ENCODE measurements at places on chromosomes 16 and 17.
A peak's percentile ranks its signal among the peaks of the same experiment; 100 is the strongest.

DNA sequence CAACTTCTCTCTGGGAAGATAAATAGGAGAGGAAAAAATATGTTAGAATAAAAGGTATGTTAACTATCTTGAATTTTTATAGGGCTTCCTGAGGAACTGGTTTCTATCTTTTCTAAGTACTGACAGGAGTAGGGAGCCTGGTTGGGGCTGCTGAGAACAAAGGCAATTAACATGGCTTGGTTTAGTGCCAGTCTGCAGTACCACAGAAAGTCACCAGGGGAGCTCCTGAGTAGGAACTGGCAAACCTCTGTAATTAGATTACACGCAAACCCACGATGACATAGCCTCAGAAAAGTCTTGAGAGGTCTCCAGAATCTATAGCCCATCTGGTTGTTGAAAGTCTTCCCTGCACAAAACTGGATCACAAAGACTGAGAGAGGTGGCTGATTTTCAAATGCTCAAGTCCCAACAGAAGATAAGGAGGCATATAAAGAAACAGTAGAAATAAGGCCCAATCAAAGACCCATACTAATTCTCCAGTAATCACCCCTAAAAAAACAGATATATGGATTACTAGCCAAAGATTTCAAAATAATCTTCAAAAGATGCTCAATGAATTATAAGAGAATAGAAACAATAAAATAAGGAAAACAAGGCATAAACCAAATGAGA is 11.7 kb upstream of the CNTNAP4 start:
- DNase-seq, result peak; percentile 4

DNA sequence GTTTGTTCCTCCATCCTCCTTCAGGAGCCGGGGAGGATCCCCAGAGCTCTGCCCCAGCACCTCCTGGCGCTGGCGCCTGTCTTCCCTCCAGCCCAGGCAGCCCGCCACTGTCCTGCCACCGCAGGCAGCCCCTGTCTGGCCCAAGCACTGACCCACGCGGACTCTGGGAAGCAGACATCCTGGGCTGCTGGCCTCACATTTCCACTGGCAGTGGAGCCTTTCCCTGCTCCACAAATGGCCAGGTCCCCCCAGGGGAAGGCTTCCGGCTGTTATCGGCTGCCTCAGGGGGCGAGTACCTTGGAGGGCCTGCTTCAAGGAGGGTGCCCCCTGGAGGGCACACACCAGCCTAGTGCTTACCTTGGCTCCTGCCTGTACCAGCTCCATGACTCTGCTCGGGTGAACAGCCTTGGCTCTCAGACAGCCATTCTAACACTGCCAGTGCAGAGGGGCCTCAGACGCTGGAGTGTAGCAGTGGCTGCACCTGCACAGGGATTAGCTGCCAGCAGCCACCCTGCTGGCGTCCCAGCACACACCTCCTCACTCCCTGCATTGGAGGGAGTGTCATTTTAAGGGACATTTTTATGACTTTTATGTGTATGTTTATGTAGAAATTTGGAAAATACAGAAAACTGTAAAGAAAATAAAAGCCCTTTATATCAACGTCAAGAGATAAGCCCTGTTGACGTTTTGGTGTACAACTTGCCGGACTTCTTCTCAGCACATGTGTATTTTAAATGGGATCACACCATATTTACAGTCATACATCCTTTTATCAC is 21.0 kb downstream of the ACE start:
- peak; percentile 63 for DNase-seq

DNA sequence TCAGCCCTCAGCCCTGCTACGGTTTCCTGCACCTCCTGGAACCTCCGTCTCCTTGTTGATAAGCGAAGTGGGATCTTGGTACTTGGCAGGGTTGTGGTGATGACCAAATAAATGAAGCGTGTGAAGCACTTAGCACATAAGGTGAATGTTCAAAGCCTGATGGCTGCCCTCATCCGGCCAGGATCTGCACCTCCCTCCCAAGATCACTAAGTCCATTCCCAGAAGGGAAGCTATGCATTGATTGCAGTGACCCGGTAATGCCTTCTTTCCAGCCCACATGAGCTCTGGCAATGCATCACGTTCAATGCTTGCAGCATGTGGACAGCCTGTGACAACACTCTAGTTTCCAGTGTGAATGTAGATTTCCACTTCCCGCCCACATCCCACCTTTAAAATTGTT is 24.9 kb upstream of the RHOT1 start:
- DNase-seq, result no peak

DNA sequence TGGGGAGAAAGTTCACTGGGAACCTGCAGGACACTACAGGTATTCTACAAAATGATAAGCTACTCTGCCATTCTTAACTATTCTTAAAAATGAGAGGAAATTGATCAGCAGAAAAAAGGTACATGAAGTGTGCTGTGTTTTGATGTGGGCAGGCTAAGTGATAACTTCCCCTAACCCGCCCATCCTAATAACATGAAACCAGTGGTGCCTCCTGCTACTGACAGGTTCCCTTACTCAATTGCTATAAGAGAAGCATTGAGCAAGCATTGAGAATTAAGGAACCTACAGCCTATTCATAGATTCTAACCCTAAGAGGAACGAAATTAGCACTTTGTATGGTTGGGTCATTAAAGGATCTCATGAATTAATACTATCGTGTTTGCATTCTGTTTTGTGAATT is 18.9 kb downstream of the XYLT1 start:
- DNase-seq, result no peak

DNA sequence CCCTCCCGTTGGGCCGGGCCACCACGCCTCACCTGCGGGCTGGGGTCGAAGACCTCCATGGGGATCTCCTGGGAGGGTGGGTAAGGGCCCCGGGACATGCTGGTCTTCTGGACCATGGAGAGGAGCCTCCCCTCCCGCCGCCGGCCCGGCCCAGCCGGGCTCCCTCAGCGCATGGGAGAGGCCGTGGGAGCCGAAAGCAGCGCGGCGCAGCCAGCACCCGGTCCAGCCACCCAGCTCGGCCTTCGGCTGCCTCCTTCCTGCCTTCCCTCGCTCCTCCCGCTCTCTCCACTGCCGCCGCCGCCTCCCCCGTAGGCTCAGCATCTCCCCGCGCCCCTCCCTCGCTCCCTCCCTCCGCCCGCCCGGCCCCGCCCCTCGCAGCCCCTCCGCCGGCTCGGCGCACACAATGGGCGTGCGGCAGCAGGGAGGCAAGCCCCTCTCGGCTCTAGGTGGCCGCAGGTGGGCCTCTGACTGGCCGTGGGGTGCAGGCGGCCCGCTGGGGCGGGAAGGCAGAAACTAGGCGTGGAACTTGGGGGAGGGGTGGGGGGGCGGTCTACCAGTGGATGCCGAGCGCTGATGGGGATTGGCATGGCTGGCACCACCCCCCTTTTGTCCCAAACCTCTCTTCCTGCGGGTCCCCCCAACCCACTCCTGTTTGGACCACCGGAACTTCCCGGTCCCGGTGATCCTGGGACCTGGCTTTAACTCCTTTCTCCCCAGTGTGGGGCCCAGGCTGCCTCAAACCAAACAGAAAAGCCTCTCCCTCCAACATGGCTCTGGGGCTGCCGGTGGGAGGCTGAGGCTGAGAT is at the start of gene CACNB1:
Gene CACNB1 (minus strand): TSS at position 290 of the 806 bp plus-strand sequence. CDS start 174 bp downstream, at position 116.
- peak; percentile 87 for DNase-seq

DNA sequence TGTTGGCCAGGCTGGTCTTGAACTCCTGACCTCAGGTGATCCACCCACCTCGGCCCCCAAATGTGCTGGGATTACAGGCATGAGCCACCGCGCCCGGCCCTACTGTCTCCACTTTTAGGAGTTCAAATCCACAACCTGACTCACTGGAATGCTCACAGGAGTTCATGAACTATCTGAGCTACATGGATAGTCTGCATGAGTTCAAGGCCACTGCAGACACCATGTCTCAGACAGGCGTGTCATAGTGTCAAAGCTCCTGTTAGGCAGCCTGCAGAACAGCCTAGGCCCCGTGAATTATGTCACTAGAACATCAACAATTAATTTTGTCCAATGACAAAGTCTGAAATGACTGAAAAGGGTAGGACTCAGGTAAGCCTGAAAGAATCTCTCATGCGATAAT is 38.3 kb upstream of the NDRG4 start:
- no peak for DNase-seq

DNA sequence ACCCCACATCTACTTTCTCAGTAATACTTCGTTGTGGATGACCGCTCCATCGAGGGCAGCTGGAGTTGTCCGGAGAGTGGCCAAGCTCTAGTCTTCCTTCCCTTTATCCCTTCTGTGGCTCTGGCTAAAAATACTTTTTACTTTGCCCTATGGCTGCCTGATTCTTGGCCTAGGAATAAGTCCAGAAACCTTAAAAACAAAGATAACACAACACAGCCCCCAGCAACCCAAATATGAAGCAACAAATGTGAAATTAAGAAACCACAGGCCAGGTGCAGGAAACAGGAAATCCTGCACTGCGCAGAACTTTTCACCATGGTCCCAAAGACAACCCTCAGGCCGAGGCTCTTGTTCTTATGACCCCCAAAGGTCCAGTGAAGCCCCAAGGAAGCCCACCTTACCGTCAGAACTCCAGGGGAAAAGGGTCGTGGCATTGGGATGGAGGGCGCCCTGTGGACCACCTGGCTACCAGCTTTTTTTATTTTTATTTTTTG is 26.0 kb downstream of the TK2 start:
- DNase-seq, result no peak

DNA sequence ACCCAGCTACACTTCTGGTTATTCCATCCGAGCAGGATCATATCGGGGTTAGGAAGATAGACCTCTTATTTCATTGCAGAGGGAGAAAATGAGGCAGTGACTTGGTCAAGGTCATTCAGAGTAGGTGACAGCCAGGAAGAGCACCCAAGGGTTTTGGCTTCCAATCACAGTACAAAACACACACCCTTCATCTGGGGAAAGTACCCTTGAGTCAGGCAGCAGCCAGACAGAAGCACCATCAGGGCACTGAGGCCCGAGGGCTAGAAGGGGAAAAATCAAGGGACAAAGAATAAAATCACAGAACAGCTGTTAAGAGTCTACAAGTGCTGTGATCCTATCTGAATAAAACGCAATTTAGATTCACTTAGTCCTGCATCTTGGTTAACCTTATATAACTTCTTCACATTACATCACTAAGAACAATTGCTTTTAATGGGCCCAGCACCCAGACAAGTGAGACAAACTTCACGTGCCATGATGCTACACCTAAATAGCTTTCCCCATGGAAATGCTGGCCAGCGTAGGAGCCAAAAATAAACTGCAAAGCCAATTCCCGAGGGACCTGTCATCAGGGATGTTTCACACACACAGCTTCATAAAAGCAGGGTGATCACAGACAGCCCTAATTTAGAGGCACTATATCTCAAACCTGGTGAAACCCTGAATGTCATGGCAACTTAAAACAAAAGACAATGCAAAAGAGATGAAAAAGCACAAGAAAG is 4.9 kb downstream of the UBE2O start:
- DNase-seq, result no peak

DNA sequence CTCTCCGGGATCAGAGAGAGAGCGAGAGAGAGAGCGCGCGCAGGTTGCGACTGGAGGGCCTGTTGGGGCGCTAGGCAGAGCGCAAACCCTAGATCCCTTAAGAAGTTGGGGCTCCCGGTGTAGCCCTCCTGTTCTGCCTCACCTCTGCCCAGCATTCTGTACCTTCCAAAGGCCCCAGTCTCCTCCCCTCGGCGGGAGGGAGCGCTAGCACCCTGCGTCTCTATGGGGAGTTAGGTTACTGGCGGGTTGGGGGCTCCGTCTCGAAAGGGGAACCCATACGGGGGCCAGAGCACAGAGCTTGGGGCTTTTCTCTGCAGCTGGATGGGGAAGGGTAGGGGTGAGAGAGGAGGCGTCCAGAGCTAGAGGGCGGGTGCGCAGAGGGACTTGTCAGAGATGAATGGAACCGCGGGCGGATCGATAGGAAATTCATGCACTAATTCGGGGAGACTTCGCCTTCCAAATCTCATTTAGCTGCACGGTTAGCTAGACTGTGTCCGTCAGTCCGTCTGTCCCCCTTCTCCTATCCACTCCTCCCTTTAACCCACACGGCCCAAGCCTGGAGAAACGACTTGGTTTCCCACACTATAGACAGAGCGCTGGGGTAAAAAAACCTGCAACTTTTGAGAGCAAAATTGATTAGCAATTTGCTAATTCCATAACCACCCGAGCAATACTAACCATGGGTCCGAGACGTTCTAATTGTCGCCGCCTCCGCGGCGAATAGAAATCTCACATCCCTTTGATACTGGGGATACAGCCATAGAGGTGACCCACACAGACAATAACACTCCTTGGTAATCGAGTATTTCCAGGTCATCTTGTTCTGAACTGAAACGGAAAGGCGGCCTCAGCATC is 693 bp upstream of the HOXB4 start:
- no peak for DNase-seq

DNA sequence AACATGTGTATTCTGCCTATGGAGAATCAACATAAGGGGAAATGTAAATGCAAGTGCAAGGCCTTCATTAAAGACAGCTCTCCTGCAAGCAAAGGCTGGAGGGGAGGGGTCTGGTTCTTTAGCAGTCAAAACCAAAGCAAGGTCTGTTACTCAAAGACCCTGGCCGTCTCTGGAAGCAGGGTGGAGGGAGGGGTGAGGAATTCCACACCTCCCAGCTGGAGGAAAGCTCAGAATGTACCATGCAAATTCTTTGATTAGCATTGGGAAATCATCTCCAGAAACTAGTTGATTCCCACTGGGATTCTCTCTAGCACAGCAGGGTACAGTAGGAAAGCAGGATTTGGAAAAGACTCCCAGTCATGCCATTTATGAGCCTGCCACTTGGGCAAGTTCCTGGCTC is 77.3 kb upstream of the ASIC2 start:
- DNase-seq, result no peak

DNA sequence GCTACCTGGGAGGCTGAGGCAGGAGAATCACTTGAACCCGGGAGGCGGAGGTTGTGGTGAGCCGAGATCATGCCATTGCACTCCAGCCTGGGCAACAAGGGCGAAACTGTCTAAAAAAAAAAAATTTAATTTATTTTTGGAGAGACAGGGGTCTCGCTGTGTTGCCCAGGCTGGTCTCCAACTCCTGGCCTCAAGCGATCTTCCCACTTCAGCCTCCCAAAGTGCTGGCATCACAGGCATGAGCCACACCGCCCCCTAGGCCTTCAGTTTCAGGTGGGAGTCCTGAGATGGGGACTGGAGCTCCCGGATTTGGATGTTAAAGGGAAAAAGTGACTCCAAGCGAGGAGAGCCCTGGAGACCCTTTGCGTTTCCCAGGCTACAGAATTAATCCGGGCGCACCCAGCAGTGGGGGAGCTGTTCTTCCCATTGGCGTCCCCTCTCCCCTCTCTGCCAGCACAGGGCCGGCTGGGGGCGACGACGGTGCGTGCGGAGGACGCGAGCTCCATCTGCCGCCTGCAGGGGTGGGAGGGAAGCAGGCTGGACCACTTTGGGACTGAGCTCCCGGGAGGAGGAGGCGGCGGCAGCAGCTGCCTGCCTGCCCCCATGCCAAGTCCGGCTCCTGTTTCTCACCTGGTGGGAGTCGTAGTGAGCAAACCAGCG is 49.3 kb upstream of the USP7 start:
- DNase-seq, result no peak

GRCh38 chr17:57369509-57369945 is 113.2 kb downstream of the MSI2 start:
- no peak for DNase-seq

GRCh38 chr17:81101614-81102306 is 63.5 kb upstream of the PVALEF start:
- DNase-seq, result peak; percentile 78
